ENCODE measurements at places on chromosomes 2 and 18.

- no peak for DNase-seq
These were observed 281.3 kb downstream of the AGPS start for GRCh38 chr2:177673602-177674595.

GRCh38 chr2:182381225-182381624 lies 45.6 kb downstream of the PDE1A start:
- no peak for DNase-seq

DNA sequence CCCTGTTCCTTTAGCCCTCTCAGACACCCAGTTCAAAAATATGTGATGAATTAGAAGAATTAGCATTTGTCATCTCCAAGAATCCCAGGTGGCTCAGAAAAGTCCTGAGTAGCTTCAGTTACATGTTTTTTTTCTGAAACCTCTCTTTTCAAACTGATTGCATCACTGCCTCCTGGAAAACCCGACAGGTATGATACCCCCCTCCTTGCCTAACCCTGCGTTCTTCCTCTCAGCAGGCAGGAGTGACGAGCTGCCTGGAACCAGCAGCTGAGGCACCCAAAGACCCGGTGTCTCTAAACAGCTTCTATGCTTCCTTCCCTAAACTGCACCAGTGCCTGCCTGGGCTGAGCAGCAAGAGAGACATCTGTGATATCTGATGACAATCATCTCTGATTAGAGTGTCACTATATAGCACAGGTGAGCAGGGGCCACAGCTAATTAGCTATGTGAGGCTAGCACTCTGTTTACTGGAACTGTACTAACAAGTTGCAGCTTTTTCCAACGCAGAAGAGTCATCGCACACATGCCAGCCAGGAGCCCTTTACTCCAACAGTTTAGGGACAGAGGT lies 376.4 kb upstream of the ATP5MC3 start:
- no peak for DNase-seq

- DNase-seq = no peak
These were observed 15.4 kb upstream of the XDH start for GRCh38 chr2:31429759-31430438.

DNA sequence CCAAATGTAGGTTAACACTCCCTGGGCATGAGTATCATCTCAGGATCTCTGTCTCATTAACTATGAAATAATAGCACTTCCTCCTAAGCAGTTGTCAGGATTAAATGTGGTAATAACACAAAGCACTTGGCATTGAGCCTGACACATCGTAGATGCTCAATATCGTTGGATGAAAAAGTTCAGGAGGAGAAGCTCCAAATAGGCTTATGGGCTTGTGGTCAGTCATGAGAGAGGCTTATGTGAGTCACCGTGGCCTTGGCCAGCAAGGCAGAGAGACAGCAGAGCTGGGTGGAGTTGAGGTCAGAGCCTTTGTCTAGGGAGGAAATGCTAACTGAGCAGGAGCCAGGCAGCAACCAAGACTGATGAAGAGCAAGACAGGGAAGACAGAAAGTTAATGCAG lies 68.3 kb upstream of the PPM1B start:
- DNase-seq = no peak

All from SIG-M5 (cell line).